ENCODE measurements at places on chromosomes 7 and 10.

DNA sequence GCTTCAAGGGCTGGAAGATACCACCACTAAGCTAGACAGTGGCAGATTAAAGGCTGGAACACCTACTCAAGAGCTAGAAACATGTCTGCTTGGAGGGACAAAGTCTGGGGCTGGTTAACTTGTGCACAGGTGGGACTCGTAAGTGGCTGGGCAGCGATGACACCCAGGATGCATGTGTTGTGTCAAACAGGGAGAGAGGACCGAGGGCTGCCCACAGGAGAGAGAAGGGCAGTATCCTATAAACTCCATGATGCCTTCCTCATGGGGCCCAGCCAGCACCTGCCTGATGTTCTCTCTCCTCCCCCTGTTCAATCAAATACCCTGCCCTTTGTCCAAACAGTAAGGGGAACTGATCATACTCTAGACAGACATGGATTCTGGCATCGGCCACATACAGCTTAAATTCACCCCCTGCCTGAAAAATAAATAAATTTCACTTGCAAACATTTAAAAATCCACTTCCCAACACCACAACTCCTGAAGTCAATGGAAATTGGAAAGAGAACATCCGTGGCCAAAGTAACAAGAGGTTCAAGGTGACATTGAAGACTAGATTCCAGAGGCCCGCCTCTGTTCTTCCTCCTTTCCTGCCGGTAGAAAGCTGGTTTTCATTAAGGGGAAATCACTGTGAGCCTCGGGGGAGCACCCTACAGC lies 50.6 kb downstream of the CHST15 start:
- DNase-seq, result no peak

DNA sequence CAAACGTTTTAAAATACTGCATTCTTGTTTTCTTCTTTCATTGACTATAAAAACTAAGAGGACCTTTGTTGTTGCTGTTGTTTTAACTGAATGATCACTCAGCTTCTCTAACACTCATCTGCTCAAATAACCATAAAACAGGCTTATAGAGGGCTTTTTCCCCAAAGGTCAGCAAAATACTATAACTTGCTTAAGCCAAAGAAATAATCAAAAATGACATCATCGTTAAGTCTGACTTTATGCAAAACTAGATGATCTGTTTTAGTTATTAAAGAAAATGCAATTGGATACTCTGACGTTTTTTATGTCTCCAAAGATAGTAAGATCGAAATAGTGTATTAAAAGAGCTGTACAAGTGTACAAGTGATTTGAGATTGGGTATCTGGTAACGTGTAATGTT lies 152.9 kb downstream of the SEMA3A start:
- no peak for DNase-seq

- DNase-seq, result no peak
Measured at GRCh38 chr7:1563981-1564602, 5.7 kb downstream of the PSMG3 start.

DNA sequence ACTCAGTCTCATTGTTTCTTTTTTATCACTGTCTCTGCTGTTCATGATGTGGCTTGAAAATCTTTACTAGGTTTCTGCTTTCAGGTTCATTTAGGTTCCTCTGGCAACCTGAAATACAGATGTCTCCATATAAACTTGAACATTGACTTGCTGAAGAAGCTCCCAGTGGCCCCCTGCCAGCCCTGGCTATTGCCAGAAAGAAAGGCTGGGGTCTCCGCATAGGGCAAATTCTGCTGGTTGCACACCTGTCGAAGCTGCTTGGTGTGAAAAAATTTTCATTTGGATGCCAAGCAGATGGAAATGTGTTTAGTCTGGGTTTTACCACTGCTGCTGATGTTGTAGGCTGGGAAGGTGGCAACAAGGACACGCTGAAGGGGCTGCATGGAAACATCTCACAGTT lies 826.7 kb upstream of the GHITM start:
- DNase-seq, result no peak

DNA sequence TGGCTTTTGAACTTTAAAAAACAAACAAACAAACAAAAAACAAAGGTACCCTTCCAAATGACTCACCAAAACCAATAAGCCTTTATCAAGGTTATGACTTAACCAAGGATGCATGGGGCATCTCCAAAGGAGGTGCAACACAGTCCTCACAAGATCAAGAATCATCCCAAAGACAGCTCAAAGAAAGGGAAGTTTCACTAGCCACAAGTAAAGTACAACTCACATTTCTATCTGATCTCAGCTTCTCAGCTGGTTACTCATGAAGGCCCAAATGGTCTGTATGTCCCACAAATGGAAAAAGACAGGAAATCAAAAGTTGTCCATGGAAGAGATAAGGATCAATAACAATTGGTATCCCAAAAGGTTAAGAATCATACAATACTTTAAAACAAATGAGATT lies 6.0 kb upstream of the MKLN1 start:
- DNase-seq, result no peak

DNA sequence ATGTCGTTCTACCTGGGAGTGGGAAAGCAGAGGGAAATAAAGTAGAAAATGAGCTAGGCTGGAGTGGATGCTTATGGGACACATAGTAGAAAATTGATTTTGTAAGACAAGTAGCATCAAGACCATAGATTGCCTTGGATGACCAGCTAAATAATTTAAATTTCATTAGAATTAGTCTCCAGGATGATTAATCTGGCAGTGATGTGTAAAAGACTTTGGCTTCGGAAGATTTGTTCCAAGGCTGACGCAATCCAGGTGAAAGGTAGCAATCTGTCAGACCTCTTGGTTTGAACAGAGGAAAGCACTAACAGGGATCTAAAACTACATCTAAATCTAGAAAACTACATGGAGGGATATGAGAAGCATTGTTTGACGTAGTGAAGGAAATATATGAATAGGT lies 236.5 kb downstream of the ARL4A start:
- DNase-seq, result no peak

DNA sequence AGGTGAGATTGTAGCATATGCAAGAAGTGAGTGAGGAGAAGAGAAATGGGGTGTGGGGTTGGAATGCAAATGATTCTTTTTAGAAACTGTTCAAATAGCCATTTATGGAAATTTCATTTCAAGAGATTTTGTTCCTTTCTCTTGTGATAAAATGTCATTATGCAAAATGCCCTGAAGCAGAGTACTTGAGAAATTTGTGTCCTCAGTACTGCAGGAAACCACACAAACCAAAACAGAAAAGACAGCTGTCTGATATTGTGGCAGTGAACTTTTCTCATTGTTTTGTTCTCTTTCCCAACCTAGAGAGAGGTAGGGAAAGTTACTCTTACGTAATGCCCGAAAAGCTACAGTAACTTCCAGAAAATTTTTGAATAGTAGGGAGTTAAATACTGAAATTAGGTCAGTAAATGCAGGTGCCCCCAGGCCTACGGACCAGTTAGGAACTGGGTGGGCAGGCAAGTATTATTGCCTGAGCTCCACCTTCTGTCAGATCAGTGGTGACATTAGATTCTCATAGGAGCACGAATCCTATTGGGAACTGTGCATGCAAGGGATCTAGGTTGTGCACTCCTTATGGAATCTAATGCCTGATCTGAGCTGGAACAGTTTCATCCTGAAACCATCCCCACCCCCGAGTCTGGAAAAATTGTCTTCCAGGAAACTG lies 34.0 kb downstream of the DLD start:
- DNase-seq, result no peak

GRCh38 chr7:137690635-137691034 lies 156.1 kb downstream of the DGKI start:
- no peak for DNase-seq

- no peak for DNase-seq
Measured at GRCh38 chr10:6746782-6747181, 166.7 kb upstream of the PRKCQ start.

GRCh38 chr7:134696261-134696660 lies 49.6 kb downstream of the BPGM start:
- no peak for DNase-seq

DNA sequence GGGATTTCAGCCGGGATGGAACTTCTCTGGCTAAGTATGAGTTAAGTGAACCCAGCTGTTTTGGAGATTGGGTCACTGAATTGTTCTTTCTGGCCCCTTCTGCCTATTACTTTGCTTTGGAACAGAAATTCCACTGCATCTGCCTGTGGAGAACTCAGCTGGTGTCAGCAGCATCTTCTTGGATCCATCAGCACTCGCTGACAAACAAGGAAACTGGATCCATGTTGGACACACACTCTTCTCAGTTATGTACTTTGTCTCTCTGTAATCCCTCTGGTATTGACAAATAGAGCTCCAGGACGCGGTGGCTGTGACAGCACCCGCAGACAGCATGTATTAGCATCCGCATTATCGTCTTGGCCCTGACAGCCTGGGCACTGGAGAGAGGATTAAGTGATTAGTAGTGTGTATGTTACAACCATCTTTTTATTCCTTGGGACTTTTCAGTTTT lies 73.0 kb upstream of the BMPER start:
- DNase-seq, result no peak

DNA sequence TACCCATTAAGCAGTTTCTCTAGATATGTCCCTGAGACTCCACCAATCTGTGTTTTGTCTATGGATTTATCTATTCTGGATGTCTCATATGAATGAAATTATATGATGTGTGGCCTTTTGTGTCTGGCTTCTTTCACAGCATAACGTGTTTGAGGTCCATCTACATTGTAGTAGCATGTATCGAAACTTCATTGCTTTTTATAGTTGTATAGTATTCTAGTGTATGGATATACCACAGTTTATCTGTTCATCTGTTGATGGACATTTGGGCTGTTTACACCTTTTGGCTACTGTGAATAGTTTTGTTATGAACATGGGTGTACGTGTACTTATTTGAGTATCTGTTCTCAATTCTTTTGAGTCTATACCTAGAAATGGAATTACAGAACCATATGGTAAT lies 9.6 kb downstream of the KAT6B start:
- DNase-seq, result no peak

DNA sequence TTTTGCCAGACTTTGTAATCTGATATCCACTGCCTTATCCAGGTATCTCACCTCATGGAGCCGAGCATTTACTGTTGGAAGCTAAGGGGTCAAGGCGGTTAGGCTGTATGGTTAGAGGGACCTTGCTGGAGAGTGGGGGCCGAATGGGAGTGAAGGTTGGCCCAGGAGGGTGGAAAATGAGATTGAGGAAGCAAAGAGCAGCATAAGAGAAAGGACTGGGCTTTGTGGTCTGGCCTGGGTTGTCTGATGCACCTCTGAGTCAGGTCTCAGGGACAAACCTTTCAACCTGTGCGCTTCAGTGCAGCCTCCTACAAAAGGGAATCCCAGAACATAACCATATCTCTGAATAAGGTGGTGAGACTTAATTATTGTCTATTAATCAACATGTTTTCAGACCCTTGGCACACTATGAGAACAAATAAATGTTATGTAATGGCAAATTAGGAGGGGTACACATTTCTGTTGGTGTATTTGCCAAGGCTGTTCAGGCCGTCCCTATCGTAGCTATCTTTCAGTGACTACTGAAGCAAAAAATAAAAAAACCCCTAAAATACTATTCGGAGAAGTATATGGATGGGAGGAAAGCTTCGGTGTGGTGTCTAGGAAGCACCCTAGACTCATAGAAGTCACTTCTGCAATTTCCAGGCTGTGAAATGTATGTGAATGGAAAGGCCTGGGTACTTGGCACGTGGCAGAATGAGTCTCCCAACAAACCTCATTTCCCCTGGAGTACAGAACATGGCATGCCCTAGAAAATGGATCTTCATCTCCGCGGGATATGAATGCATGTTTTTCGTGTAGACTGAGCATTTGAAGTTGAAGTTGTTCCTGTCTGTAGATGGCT lies 4.3 kb downstream of the CAMK1D start:
- DNase-seq, result no peak

- DNase-seq, result no peak
Measured at GRCh38 chr10:124993736-124994451, 52.0 kb downstream of the ZRANB1 start.

- no peak for DNase-seq
Measured at GRCh38 chr7:91494450-91494849, 230.2 kb downstream of the FZD1 start.

- no peak for DNase-seq
Measured at GRCh38 chr10:35413985-35414861, 77.9 kb downstream of the CCNY start.

DNA sequence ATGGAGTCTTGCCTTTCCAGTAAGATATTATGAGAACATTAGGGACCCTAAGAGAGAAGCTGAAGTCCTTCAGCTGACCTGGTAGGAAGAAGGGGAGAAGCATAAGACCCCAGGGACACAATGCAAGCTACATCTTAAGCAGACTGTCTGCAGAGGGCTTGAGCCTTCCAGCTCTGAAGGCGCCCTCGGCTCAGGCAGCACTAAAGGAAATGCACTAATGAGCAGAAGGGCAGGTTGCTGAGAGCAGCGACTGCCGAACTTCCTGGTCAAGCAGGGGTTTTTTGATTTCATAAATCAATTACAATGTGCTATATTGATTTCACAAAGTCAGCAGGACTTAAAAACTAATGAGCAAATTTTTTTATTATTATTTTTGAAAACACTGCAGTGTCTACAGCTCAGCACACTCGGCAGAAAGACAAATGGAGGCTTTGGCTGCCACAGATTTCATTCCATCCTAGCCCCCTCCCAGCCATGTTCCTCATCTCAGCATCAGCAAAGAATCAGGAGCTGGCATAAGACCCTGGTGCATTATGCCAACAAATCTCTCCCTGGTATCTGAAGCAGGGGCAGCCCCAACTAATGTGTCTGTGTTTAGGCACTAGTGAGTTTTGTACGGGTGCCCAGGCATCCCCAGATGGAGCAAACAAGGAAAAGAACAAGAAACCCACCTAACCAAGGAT lies 57.1 kb downstream of the LRRTM3 start:
- no peak for DNase-seq

- DNase-seq, result peak; percentile 29
Measured at GRCh38 chr7:2520131-2520760, 672 bp downstream of the LFNG start.

- DNase-seq, result no peak
Measured at GRCh38 chr10:125549653-125550052, 133.3 kb downstream of the TEX36 start.

DNA sequence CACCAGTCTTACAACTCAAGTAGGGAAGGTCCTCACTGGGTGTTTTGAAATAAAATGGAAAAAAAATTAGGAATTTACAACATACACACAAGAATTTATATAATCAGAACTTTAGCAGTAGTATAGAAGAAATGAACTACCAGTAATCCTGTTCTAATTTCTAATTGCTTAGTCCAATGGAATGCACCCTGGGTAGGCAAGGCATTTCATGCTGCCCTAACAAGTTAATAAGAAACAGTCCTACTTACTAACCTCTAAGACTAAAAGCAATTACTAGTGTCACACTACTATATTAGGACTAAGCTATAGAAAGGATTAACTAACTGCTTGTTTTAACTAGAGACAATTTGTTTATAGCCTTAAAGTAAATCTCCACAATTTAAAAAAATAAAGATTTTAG lies 158.1 kb downstream of the BTAF1 start:
- no peak for DNase-seq

GRCh38 chr7:5388905-5389433 lies 34.7 kb downstream of the TNRC18 start:
- no peak for DNase-seq

DNA sequence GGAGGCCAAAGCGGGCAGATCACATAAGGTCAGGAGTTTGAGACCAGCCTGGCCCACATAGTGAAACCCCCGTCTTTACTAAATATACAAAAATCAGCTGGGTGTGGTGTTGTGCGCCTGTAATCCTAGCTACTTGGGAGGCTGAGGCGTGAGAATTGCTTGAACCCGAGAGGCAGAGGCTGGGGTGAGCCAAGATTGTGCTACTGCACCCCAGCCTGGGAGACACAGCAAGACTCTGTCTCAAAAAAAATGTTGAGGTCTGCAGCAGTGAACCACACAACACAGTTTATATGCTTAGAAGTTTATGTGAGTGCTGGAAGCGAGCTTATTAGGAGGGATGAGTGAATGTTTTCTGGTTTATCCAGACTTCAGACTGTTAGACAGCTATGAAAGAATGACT lies 10.4 kb downstream of the LHPP start:
- DNase-seq, result no peak

Data from activated CD4-positive, alpha-beta T cell treated with anti-CD3 and anti-CD28 coated beads, Interleukin-2, amount 10 ng/mL, durations not matched to agents 7 days and 5 days (primary cell).